ENCODE measurements at places on chromosomes 5 and 9.

- H3K27ac ChIP-seq, result no peak overlapping the region
- H3K27me3 ChIP-seq, result no peaks in the 10 kb centered on the region
- no peaks in the 10 kb centered on the region for H3K36me3 ChIP-seq
- no peak for DNase-seq
- no peak overlapping the region for H3K4me3 ChIP-seq
These were observed 1376.2 kb upstream of the CDH9 start for GRCh38 chr5:28414619-28415018.

- no peak overlapping the region for H3K27ac ChIP-seq
- H3K27me3 ChIP-seq, result peaks cover 10% of the 10 kb centered on the region
- H3K4me3 ChIP-seq, result no peak overlapping the region
- no peak for DNase-seq
- H3K36me3 ChIP-seq, result no peaks in the 10 kb centered on the region
- H3K4me1 ChIP-seq, result no peaks in the 10 kb centered on the region
These were observed 103.8 kb upstream of the LIFR start for GRCh38 chr5:38660194-38660668.

DNA sequence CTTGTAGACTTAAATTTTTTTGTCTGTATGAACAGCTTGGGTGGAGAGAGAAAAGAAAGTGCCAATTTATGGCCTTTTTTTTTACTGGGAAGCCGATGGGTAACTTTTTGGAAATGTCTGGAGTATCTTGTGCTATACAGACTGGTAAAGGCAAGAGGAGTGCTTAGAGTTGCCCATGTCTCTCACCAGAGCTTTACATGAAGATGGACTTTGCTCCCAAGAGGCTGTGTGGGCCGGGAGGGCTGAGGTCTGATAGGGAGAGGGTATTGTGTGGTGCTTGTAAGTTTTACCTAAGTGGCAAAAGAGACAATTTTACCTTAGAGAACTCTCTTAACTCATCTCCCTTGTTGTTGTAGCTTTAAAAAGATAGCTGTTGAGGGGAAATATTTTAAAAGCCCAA lies 203.2 kb downstream of the SEMA6A start:
- DNase-seq, result no peak
- no peaks in the 10 kb centered on the region for H3K4me1 ChIP-seq
- H3K4me3 ChIP-seq, result no peak overlapping the region
- no peaks in the 10 kb centered on the region for H3K27me3 ChIP-seq
- H3K36me3 ChIP-seq, result peaks cover 19% of the 10 kb centered on the region

DNA sequence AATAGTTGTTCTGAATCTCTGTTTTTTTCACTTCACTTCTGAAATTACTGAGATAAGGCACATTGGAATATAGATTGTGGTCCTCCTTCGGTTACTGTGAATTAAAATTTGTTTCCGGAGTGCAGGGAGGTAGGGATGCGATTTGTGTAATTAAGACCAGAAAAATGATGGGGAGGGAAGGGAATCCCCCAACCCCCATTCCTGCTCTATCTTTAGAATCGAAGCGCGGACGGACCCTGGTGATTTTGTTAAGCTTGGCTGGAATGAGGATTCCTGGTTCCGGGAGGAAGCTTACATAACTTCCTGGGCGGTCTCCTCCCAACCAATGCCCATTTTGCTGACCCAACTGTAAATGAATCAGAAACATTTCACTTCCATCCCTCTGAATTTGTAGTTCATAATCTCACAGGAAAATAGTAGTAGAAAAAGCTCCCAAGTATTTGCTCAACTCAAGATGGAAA lies 220.1 kb upstream of the MSX2 start:
- no peaks in the 10 kb centered on the region for H3K4me1 ChIP-seq
- H3K36me3 ChIP-seq, result no peaks in the 10 kb centered on the region
- H3K4me3 ChIP-seq, result no peak overlapping the region
- DNase-seq, result no peak

DNA sequence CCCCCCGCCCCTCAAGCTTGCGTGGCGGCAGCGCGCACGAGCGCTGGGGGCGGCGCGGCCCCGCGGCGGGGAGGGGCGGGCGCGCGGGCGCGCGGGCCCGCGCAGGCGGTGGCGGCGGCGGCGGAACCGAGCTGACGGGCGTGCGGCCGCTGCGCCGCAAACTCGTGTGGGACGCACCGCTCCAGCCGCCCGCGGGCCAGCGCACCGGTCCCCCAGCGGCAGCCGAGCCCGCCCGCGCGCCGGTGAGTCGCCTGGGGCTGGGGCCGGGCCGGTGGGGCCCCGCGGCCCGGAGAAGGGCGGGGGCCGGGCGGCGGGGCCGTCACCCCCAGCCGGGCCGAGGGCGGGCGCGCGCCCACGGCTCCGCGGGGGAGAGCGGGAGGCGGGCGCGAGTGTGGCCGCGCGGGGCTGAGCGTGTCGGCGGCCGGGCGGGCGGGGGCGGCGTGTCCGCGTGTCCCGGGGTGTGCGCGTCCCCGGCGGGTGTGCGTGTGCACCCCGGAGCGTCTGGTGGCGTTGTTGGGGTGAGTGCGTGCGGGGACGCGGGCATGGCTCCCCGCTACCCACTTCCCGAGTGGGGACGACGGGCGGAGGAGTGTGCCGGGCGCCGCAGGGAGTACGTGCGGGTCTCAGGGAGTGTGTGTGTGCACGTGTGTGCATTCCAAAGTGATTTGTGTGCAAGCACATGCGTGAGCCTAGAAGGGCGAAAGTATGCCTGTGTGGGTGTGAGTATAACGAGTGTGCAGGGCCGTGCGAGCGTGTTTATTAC lies at the start of gene NEK6:
Gene NEK6 (plus strand): TSS at position 106 of the 763 bp plus-strand sequence. CDS start 44,016 bp downstream, outside the sequence.
- peak; percentile 56 for DNase-seq
- H3K4me1 ChIP-seq, result peaks cover 87% of the 10 kb centered on the region
- H3K36me3 ChIP-seq, result peaks cover 26% of the 10 kb centered on the region
- peak within 1 kb of the TSS; percentile 94 for H3K27ac ChIP-seq
- no peaks in the 10 kb centered on the region for H3K27me3 ChIP-seq

DNA sequence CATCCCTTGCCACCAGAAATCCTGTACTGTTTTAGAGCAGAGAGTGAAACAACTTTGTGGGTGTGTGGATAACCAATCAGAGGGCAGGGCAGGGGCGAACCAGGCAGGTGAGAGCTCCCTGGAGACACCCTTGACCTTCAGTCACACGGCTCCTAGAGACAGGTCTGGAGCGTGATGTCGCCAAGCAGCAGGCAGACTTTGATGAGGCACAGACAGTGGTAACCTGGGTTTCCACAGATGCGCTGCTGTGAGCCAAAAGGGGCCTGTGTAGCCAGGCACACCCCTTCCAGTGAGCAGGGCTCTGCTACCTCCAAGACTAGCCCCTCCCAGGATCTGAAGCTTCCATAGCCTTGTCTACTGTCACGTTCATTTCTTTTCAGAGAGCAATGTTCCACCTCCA lies 317.8 kb upstream of the ADCY2 start:
- H3K36me3 ChIP-seq, result no peaks in the 10 kb centered on the region
- H3K4me3 ChIP-seq, result no peak overlapping the region
- H3K27me3 ChIP-seq, result no peaks in the 10 kb centered on the region
- no peak for DNase-seq
- no peaks in the 10 kb centered on the region for H3K4me1 ChIP-seq
- no peak overlapping the region for H3K27ac ChIP-seq

DNA sequence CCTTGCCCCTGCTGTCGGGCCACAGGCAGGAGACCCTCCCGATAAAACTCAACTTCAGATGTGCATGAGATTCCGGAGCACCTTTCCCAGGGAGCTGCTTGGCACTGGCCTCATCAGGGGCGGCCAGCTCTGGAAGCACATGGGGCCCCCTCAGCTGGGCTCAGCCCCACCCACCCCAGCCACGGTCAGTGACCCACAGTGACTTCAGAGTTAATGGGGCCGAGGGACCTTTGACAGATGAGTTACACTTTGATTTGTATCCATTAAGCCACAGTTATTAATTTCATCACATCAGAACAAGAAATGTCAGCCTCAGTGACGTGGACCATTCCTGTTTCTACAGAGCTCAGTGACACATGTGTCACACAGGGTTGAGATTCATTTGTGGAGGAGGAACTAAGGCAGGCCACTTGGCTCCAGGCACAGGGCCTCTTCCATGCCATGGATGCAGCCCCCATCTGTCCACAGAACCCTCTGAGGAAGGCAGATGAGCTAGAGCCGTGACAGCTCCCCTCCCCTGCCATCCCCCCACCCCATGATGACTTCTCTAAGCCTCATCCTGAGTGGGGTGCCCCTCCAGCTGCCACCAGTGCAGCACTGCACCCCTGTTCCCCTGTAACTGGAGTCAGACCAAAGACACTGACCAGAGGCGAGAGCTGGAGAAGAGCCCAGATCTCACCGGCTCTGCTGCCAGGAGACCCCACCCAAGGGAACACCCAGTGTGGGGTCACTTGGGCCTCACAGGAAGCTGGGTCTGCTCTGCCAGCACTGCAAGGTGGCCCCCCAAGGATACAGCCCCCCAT lies 69.4 kb upstream of the ADAMTS2 start:
- no peaks in the 10 kb centered on the region for H3K4me1 ChIP-seq
- DNase-seq, result no peak
- no peak overlapping the region for H3K4me3 ChIP-seq
- H3K27ac ChIP-seq, result no peak overlapping the region
- no peaks in the 10 kb centered on the region for H3K36me3 ChIP-seq
- peaks cover 12% of the 10 kb centered on the region for H3K27me3 ChIP-seq

- H3K36me3 ChIP-seq, result no peaks in the 10 kb centered on the region
- no peak overlapping the region for H3K27ac ChIP-seq
- H3K4me3 ChIP-seq, result no peak overlapping the region
- no peaks in the 10 kb centered on the region for H3K4me1 ChIP-seq
- H3K27me3 ChIP-seq, result no peaks in the 10 kb centered on the region
These were observed 62.1 kb upstream of the VLDLR start for GRCh38 chr9:2559192-2560152.

DNA sequence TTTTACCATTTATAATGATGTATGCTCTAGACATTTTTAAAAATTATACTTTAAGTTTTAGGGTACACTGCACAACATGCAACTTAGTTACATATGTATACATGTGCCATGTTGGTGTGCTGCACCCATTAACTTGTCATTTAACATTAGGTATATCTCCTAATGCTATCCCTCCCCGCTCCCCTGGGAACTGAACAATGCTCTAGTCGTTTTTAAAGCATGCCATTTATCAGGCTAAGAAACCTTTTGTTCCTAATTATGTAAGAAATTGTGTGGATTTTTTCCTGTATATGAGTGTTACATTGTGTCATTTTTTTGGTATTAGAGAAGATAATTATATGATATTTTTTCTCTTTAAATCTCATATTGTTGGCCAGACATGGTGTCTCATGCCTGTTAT lies 72.8 kb upstream of the SGCD start:
- no peaks in the 10 kb centered on the region for H3K4me1 ChIP-seq
- no peak overlapping the region for H3K27ac ChIP-seq
- no peaks in the 10 kb centered on the region for H3K36me3 ChIP-seq
- H3K4me3 ChIP-seq, result no peak overlapping the region
- no peak for DNase-seq
- no peaks in the 10 kb centered on the region for H3K27me3 ChIP-seq

DNA sequence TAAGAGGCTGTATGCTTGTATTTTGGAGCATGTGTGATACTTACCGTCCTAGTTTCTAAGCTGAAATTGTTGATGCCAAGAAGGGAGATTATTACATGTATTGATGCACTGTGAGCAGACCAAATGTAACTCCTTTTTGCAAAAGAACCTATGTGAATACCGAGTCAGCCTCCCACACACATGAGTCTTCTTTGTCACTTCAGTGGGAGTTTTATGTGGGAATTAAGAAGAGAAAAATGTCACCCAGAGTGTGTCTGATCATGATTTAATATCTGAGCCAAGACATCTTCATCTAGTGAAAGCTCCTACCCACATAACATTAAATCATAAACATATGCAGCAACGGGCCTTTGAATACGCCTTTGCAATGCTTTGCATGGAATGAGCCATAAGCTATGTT lies 380.3 kb upstream of the ACTBL2 start:
- H3K4me1 ChIP-seq, result no peaks in the 10 kb centered on the region
- DNase-seq, result no peak
- H3K27ac ChIP-seq, result no peak overlapping the region
- no peaks in the 10 kb centered on the region for H3K36me3 ChIP-seq

DNA sequence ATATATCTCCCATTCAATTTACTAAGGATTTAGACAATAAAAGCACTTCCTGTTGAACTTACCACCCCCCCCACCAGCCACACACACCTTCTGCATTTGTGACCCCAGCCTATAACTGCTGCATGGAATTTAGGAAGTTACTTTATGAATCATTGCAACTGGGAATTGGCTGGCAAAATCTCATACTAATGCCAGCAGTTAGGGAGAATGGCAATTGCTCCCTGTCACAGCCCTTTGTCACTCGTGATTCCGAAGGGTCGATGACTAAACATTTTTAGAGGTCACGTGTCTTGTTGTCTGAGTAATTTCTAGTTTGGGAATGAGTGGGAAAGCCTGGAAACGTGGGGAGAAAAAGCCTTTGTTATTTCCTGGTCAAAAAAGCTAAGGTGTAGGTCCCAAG lies 46.6 kb upstream of the PCA3 start:
- no peak for DNase-seq
- no peak overlapping the region for H3K4me3 ChIP-seq
- H3K36me3 ChIP-seq, result no peaks in the 10 kb centered on the region
- H3K27ac ChIP-seq, result no peak overlapping the region

- H3K36me3 ChIP-seq, result peaks cover 85% of the 10 kb centered on the region
- H3K4me3 ChIP-seq, result no peak overlapping the region
- no peaks in the 10 kb centered on the region for H3K4me1 ChIP-seq
- DNase-seq, result no peak
- peak overlapping the region; percentile 37 for H3K27ac ChIP-seq
These were observed 18.2 kb downstream of the HNRNPH1 start for GRCh38 chr5:179605026-179605833.

DNA sequence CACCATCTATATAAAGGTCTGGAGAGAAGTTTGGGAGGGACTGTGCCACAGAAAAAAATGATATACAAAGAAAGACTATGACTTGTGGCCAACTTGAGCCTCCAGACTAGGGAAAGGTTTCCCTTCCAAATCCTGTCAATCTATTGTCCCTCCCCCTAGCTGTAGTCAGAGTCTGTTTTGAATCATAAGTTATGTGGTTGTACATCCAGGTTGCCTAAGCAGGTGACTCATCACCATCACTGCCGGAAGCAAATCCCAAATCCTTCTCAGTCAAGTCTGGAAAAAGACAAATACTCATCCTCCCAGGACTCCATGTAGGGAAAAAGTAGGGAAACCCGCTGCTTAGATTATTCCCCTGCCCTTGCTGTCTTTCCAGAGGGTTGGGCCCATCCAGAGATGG lies 235.7 kb downstream of the CDK5RAP2 start:
- no peaks in the 10 kb centered on the region for H3K4me1 ChIP-seq
- no peak overlapping the region for H3K27ac ChIP-seq
- H3K4me3 ChIP-seq, result no peak overlapping the region
- DNase-seq, result no peak

GRCh38 chr5:116947691-116948528 lies 373.3 kb upstream of the SEMA6A start:
- H3K4me3 ChIP-seq, result no peak overlapping the region
- H3K27me3 ChIP-seq, result no peaks in the 10 kb centered on the region
- no peaks in the 10 kb centered on the region for H3K36me3 ChIP-seq
- peaks cover 5% of the 10 kb centered on the region for H3K4me1 ChIP-seq
- DNase-seq, result peak; percentile 31

DNA sequence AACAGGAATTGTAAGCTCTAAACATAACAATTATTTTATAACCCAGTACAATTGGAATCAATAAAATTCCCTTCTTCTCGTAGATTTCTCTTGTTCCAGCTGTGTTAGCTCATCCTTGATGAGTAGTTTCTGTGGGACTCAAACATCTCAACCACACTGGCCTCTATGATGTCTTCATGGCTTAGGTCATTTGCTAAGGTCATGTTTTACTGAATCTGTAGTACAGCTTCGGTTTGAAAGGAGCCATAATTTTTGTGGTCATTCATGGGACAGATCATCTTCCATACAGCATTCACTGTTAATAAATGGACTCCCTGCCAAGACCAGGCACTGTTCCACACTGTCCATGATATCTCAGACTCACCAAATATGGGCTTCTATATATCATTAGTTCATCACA lies 369.0 kb upstream of the RFX3 start:
- no peaks in the 10 kb centered on the region for H3K27me3 ChIP-seq
- H3K27ac ChIP-seq, result no peak overlapping the region
- no peak overlapping the region for H3K4me3 ChIP-seq
